NAMALWA (cell line): ENCODE measurements at places on chromosomes 12 and 14.
A peak's percentile ranks its signal among the peaks of the same experiment; 100 is the strongest.

GRCh38 chr14:75399843-75400775 is 27.7 kb upstream of the JDP2 start:
- no peak for DNase-seq

GRCh38 chr12:23884909-23885308 is 64.6 kb downstream of the SOX5 start:
- no peak for DNase-seq

DNA sequence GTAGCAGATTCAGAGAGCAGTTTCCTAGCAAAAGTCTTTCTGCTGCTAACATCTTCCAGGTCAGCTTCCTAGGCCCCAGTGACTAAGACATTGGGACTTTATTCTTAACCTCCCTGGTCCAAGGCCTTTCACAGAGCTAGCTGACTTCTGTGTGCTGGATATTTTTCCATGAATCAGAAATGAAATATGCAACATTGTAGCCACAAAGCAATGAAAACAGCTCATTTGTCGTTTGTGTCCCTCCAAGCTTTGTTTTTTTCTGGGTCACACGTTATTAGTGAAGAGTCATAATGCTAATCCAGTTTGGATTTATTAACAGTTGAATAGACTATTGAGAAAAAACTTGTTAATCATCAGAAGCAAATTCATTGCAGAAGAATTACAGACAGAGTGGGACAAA is 82.4 kb downstream of the ARF6 start:
- no peak for DNase-seq

GRCh38 chr14:21049271-21049673 is 7.1 kb downstream of the RNASE7 start:
- DNase-seq: no peak

DNA sequence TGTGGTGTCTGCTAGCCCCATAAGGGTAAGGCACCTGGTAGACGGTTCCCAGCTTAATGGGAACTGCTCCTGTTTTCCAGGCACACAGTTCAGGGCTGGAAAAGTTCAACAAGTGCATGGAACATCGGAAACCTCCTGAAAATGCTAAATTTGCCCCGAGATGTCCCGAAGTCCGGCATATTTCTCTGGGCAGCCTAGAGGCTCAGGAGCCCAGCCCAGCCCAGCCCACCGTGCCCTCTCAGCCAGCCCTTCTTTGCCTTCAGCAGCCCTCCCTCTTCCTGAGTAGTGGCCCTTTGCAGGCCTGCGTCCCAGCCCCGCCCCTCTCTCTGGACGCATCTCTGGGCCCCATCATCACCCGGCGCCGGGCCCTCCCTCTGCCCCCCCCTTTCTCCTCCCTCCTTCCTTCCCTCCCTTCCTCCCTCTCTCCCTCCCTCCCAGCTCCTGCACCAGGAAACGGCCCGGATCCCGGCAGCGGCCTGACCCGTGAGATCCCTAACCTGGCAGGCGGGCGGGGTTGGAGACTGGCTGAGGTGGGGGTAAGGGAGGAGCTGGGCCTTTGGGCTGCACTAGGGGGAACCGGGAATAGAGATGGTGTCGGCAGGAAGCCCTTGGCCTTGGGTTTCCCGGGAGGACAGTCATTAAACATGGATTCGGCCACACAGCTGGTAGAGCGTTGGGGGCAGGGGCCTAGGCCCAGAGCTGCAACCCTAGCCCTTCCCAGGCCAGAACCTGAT is at the start of gene BCL2L2:
Gene BCL2L2, plus strand, starts transcription at position 422 of the 734 bp plus-strand sequence. CDS start 935 bp downstream, outside the sequence.
- no peak for DNase-seq

DNA sequence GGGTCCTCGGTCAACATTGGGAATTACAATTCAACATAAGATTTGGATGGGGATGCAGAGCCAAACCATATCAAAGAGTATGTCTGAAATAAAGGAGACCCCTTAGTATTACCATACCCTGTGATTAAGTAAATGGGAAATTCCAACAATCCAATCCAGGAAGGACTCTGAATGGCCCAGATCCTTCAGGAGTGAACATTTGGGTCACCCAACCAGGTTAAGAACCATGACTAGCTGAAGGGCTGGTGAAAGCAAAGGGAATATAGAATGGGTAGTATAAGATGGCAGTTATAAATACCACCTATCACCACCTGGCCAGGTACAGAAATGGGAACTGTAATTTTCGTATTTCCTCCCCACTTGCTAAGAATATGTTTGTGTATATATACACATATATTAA is 114.4 kb upstream of the CCDC196 start:
- DNase-seq: no peak

- DNase-seq: no peak
Observed at GRCh38 chr14:20624495-20625070, 16.9 kb downstream of the OR6S1 start.

DNA sequence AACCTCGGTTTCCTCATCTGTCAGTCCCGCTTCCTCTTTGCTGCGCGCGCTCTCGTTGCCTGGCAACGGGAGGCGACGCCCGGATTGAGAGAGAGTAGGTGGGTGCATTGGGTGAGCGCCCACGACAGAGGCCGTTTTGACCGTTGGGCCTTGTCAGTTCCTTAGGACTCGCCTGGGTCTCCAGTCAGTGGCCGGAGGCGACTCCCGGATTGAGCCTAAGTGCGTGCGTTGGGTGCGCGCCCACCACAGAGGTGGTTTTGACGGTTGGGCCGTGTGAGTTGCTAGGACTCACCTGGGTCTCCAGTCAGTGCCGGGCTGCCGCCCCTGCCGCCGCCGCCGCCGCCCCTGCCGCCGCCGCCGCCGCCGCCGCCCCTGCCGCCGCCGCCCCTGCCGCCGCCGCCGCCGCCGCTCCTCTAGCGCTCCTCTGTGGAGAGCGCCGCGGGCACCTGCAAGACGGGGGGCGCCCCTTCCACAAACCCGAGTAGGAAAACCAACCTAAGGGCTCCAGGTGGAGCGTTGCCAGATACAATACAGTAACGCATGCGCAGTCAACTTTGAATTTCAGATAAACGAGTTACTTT is 37.2 kb downstream of the APOBEC1 start:
- no peak for DNase-seq

GRCh38 chr12:7130701-7131501 is 730 bp downstream of the CLSTN3 start:
- peak; percentile 66 for DNase-seq

- no peak for DNase-seq
Observed at GRCh38 chr14:62307844-62308243, 545.6 kb downstream of the SNAPC1 start.

- no peak for DNase-seq
Observed at GRCh38 chr12:124224535-124225110, 70.3 kb upstream of the RFLNA start.

- no peak for DNase-seq
Observed at GRCh38 chr14:63752449-63753169, 24.7 kb upstream of the SGPP1 start.

- no peak for DNase-seq
Observed at GRCh38 chr12:20777420-20777819, 33.1 kb upstream of the SLCO1B3 start.

GRCh38 chr12:4114986-4115385 is 158.6 kb upstream of the CCND2 start:
- no peak for DNase-seq

DNA sequence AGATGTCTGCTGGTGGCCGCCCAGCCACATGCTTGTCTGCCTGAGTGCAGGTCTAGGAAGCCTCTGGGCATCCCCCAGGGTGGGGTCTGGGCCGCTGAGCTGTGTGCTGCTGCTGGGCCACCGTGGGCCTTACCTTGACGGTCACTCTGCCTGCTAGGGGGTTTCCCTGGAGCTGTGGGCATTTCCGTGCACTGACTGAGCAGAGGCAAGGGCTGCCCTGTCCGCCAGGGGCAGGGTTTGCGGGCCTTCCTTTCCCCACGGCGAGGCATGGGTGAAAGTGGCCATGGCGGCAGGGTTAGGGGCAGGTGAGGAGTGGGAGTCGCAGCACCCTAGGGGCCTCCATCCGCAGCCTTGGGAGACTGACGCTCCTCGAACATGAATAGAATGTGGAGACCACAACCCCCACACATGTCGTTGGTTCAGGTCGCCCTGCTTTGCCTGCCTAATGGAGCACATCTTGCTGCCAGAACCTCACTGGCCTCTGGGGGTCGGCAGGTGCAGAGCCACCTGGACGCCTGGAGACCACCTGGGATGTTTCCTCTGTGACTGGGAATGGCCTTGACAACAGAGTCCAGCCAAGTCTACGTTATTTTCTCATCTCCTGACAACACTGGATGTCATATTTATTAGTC is 2.5 kb downstream of the ZBTB42 start:
- no peak for DNase-seq

GRCh38 chr12:14621826-14622225 is 54.1 kb upstream of the PLBD1 start:
- DNase-seq: peak; percentile 36

- DNase-seq: peak; percentile 2
Observed at GRCh38 chr14:101124815-101125214, 221.3 kb upstream of the RTL1 start.
